ENCODE measurements at places on chromosomes 1 and 21.

- no peak for DNase-seq
Measured at GRCh38 chr1:165439330-165439729, 5.6 kb downstream of the RXRG start.

DNA sequence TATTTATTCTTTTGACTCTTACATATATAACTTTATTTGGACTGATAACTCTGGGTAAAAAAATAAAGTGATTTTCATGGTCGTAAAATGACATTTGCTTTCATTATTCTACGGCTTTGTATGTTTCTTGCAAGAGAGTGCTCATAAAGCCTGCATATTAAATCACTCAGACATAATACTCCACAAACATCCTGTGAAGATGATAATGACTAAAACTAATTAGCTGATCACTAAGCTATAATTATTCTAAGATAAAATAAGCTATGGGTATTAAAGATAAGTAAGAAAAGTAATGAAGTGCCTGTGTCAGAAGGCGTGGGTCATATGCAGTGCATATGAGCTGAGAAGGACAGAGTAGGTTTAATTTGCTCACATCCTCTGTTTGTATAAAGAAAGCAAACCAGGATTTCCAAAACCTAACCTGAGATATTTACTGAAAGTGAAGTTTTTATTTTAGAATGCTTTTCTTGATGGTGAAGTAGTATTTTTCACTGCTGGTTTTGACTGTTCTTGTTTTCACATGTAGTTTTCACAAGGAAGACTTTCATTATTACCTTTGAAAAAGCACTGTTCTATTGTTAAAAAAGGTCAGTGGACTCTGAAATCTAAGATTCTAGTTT lies 278.8 kb downstream of the AMY1C start:
- DNase-seq, result no peak

DNA sequence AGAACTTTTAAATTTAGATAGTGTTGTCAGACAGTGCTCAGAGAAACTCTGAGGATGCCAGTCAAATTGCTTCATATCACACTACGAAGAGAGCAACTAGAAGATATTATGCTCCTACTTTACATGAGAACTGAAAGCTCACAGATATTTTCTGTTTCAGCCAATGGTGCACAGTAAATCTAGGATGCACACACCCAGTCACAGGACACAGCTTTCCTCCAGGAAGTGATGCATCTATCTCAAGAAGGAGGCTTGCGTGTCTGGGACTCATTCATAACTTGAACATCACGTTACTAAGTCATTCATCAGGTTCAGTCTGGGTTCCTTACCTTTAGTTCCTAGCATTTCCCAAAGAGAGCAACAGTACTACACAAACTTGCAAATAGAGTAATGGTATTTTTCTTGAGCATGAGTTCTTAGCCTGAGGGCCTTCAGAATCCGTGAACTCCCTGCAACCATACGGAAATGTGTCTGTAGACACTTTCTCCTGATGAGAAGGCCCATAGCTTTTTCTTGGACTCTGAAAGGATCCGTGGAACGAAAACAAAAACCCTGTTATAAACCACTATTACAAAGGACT lies 12.2 kb downstream of the ZNF697 start:
- DNase-seq, result peak; percentile 87

GRCh38 chr1:86100401-86100800 lies 56.2 kb downstream of the COL24A1 start:
- DNase-seq, result no peak

- no peak for DNase-seq
Measured at GRCh38 chr1:89728381-89728780, 92.5 kb upstream of the LRRC8D start.

GRCh38 chr1:158527190-158527815 lies 26.9 kb downstream of the OR6Y1 start:
- peak; percentile 38 for DNase-seq

- no peak for DNase-seq
Measured at GRCh38 chr21:38910390-38911067, 104.8 kb downstream of the ETS2 start.

- no peak for DNase-seq
Measured at GRCh38 chr1:117372863-117373412, 5.7 kb downstream of the MAN1A2 start.

DNA sequence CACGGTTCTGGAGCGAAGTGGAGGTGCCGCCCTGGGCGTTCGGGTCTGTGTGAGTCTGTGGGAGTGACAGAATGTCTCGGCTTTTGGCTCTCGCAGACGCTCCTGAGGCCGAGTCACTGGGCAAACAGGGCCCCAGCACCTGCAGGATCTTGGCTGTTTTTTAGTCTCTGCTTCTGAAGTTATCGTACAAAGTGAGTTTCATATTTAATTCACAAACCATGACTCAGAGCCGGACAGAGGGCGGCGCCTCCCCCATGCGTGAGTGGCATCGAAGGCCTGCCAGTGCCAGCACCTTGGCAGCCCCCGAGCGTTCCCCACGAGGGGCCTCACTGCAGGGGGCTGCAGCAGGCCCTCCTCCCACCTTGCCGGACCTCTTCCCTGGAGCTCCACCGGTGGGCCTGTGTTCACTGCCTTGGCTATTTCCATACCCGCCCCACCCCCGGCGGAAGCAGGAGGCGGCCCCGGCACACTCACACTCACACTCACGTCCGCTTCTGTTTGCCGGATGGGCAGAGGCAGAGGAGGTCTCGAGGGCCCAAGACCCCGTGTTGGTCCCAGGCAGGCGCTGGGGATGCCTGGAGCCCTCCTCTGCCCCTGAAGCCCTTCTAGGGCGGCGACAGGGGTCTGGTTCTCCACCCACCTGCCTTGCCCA lies 56.3 kb downstream of the MORN1 start:
- DNase-seq, result no peak

DNA sequence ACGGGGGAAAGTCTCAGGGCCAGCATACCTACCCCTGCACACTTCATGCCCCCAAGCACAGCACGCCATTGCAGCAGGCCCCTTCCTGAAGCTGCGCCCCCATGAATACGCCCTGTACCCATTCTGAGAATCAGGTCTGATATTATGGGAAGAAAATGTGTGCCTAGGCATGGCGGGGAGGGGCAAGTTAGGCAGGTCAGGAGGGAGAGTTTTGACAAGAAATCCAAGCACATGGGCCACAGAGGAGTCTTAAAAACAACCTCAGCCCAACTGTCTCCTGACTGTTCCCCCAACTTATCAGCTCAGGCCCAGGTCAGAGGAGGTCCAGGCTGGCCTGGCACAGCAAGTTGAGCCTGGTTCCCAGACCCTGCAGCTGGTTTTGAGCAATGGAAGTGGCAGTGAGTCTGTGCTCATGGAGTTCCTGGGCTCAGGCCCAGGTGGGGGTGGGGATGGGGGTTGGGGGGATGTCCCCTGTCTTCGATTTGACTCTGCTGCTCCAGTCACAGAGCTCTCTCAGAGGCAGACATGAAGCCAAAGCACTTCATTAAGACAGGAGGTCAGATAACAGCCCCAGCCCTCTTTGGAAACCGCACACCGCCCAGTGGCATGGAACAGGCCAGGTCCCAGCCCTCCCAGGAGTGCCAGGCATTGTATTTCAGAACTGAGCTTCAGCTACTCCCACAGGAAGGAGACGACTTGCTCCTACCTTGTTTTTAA lies 20.6 kb upstream of the BCAR3 start:
- no peak for DNase-seq

- DNase-seq, result peak; percentile 16
Measured at GRCh38 chr1:170494369-170494768, 37.6 kb upstream of the GORAB start.

DNA sequence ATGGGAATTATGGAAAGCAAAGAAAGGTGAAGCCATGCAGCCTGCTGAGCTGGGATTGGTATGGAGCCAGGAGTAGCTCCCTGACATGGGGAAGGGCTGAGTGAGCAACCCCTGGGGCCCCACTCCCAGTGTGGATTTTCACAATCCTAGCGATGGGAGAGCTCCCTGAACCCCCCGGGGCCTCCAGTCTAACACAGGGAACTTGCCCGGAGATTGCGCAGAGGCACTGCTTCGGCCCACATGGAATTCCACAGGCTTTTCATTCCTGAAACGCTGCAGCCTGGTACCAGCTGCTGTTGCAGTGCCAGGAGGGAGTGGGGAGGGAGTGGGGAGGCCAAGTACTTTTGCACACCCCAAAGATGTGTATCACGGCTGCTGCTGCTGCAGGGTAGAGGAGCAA lies 110.4 kb upstream of the C21orf91 start:
- DNase-seq, result no peak

DNA sequence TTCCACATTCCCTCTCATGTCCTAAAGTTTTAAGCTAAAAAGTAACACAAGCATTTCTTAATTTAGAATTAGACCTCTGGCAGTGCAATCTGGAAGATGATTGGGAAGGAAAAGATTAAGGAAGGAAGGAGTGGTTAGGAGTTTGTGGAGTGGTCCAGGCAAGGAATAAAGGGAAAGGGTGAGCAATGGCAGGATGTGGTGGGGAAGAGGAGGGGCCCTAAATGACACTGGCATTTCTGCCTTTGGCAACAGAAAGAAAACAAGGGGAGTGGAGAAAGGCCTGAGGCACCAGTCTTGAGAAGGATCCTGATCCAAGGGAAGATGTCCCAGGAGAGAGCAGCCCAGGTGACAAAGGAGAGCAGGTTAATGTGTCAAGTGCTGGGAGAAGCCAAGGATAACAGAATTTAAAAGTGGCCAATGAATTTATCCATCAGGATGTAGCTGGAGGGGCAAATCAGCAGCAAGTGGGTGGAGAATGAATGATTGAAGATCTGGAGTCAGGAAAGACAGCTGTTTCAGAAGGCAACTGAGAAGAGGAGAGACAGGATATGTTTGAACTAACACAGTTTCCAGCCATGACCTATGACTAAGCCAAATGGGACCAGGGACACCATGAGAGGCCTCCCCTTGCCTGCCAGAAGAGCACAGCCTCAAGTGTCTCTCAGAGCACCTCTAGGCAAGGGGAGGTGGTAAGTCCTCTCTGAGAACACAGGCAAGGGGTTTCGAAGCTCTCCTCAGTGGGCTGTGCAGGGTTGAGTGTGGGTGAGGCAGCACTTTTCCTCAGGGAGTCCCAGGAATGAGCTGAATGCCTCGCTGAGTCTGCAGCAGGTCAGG lies 20.9 kb upstream of the LY9 start:
- DNase-seq, result no peak

- DNase-seq, result no peak
Measured at GRCh38 chr21:44854664-44855446, 18.6 kb downstream of the PTTG1IP start.

- peak; percentile 97 for DNase-seq
Measured at GRCh38 chr1:225923692-225924555, at the start of gene PYCR2. Gene PYCR2, minus strand, starts transcription at chr1:225924250. Its CDS starts 140 bp downstream, at chr1:225924110.

DNA sequence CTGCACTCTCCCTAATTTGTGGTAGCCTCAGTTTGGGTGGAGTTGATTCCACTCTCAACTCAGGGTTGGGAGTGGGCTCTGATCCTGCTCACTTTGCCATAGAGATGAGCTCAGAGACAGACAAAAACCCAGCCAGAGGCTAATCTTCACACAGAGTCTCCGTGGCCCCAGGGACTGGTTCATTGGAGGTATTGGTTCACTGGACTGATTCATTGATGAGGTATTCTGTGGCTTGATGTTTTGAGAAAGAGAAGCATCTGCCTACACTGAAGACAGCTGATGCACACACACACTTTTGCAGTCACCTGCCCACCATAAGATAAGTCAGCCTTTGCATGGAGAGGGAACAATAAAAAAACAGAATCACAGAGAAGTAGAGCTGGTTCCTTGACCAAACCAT lies 183.8 kb downstream of the AJAP1 start:
- no peak for DNase-seq

DNA sequence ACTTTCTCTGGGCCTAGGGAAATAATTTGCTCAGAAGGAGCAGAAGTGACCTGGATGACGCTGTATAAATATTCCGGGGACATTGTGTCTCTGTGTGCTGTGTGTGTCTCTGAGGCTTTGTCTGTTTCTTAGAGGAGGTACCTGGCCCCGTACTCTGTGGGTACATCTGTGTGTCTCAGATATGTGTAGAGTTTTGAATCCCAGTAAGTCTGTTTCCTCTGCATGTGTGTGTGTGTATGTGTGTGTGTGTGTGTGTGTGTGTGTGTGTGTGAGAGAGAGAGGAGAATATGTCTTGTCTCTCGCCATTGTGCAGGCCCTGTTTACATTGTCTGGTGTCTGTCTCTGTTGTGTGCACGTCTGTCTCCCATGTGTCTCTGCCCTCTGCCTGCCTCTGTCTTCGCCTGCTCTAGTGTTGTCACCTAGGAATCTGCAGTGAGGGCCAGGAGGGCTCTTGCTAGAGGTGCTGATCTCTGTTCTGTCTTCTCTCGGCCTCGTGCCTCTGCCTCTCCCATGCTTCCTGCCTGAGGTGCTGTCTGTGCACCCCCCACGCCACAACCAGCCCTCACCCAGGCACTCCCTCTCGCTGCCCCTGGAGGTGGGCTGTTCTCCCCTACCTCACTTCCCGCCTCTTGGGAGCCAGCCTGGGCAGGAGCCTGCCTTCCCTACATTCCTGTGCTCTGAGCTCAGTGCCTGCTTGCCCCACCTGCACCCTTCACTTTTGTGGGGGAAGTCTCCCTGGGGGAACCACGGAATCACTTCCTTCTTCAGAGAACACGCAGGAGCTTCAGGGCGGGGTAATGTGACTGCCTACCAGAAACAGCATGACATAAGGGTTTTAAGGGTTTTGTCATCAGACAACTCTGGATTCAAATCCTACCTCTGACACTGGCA lies 5.9 kb downstream of the MAP7D1 start:
- peak; percentile 57 for DNase-seq

All from mesenchymal stem cell (in vitro differentiated cells and primary cell).